Hypothalamus (tissue), 51 donors: ENCODE measurements at places on chromosomes 4 and X.

DNA sequence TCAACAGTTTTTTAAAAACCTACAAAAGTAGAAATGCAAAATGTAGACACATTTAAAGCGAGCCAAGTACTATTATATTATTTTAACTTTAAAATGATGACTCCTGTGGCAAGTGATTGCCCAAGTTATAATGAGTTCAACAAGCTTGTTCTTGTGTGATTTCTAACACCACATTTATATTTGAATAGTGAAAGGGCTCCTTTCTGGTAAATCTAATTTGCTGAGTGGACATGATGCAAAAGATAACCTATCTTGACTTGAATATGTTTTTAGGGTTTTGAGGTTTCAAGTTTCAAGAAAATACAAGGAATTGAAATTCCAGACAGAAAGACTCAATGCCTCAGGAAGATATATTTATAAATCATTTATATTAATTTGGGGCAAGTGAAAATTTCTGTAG is 1.1 kb upstream of the EPGN start:
- DNase-seq: no peak

DNA sequence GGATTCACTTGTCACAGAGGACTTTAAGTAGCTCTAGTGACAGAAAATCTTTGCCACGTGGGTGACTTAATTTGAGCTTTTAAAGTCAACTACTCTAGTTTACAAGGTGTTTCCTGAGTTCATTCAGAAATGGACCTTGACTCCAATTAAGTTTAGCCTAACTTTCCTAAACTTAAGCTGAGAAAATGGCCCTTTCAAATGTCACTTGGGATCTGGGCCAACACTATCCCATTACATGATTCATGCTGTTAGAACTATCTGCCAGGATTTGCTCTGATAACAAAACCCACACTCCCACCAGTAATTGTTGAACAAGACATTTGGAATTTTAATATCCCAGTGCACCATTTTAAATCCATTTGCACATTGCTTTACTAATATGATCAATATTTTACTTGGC is 40.8 kb downstream of the C4orf46 start:
- no peak for DNase-seq

GRCh38 chr4:97593248-97593647 is 550.0 kb downstream of the STPG2 start:
- DNase-seq: no peak

GRCh38 chr4:111778543-111778942 is 366.7 kb upstream of the FAM241A start:
- no peak for DNase-seq

DNA sequence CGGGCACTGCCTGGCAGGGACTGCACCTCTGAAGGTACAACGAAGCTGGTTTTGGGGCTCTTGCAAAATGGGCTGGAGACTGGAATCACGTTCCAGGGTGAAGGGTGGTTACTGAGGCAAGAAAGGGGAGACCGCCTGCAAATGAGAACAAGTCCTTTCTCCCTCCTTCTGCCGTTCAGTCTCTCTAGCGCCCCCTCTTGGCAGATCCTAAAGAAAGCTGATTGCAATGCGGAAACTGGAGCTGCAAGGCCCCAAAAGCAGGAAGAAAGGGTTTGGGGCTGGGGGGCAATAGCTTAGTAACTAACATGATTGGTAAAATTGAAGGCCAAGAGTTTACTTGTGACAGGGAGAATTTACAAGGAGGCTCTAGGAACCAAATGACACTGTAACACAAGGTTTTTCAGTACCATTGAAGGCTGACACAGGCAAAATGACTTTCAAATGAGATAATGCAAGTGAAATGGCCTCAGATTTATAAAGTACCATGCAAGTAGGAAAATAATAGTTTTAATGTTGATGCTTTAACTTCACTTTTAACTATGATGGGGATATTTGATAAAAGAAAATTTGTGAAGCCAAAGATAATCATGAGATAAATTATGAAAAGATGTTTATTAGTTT is 222.7 kb upstream of the HAND2 start:
- no peak for DNase-seq

- peak; percentile 80 for DNase-seq
These were observed at the start of gene UBA1 for GRCh38 chrX:47193475-47194193. Gene UBA1, plus strand, starts transcription at chrX:47193829. Its CDS starts 4,974 bp downstream, at chrX:47198803.

DNA sequence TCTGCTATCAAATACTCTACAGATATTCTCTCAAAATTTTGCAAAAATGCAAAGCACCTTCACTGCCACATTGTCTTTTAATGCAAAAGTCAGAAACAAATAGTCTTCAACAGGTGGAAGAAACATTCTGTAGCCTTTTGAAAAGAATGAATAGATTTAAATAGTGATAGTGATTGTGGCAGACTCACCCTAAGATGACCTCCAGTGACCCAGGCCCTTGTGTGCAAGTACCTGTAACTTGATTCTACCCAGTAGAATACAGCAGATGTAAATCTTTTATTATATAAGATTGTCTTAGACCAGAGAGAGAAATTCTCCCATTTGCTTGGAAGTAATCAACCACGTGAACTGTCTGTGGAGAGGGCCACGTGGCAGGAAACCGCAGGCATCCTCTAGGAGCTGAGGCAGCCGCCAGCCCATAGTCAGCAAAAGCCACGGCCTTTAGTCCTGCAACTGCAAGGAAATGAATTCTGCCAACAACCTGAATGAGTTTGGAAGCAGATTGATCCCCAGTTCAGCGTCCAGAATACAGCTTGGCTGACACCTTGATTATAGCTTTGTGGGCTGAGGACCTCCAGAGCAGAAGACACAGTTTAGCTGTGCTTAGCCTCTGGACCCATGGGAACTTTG is 272.5 kb downstream of the ARHGAP10 start:
- no peak for DNase-seq

GRCh38 chr4:136320465-136320813 is 1211.9 kb downstream of the PCDH18 start:
- no peak for DNase-seq

- no peak for DNase-seq
These were observed 49.6 kb upstream of the PROM1 start for GRCh38 chr4:16133406-16133805.

GRCh38 chrX:134547047-134547679 is 87.2 kb downstream of the HPRT1 start:
- DNase-seq: no peak

DNA sequence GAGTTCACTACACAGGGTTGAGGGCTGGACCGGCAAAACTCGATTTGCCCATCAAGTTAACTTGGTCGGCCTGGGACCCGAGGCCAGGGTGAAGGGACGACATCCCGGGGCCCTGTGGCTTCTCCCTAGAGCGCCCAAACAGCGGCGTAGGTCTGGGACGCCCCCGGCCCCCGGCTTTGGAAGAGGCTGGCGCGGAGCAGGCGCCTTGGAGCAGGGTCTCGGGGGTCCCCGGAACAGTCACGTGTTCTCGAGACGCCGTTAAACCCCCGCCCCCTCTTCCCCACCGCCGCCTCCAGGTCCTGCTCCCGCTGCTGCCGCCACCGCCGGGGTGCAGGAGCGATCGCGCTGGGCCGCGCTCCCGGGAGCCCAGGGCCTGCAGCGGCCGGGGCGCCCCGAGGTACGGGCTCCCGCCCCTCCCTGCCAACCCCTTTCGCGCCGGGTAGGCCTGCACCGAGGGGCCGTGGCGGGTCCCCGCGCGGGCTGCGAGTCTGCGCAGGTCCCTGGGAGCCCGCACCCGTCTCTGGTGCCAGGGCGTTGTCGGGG is at the start of gene NPY5R:
NPY5R (plus strand) TSS at position 289 of the 543 bp plus-strand sequence. CDS start 6,382 bp downstream, outside the sequence.
- DNase-seq: no peak

GRCh38 chrX:144730471-144730870 is 516.8 kb upstream of the SPANXN1 start:
- DNase-seq: no peak

- DNase-seq: peak; percentile 5
These were observed 98.4 kb upstream of the TENM3 start for GRCh38 chr4:182144626-182145333.

DNA sequence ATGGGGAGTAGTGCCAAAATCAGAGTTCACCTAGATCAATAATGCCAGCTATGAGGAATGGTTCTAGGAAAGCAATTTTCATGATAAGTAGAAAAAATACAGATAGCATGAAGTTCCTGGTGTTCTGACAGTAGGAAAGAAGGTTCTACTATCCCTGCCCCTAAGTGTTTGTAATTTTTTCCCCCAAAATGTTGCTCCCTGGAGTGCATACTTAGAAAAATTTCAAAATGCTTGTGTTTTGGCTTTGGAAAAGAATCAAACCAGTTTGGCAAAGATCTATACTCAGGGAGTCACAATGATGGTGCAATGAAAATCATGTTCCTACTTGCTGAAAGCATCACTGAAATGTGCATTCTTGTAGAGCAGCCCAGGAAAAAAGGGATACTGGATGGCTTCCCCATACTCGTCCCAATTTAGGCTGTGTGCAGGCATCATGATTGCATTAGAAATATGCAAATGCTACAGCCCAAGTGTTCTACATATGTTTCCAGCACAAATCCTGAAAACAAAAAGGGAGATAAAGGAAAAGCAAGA is 74.7 kb downstream of the LPAR4 start:
- DNase-seq: no peak

DNA sequence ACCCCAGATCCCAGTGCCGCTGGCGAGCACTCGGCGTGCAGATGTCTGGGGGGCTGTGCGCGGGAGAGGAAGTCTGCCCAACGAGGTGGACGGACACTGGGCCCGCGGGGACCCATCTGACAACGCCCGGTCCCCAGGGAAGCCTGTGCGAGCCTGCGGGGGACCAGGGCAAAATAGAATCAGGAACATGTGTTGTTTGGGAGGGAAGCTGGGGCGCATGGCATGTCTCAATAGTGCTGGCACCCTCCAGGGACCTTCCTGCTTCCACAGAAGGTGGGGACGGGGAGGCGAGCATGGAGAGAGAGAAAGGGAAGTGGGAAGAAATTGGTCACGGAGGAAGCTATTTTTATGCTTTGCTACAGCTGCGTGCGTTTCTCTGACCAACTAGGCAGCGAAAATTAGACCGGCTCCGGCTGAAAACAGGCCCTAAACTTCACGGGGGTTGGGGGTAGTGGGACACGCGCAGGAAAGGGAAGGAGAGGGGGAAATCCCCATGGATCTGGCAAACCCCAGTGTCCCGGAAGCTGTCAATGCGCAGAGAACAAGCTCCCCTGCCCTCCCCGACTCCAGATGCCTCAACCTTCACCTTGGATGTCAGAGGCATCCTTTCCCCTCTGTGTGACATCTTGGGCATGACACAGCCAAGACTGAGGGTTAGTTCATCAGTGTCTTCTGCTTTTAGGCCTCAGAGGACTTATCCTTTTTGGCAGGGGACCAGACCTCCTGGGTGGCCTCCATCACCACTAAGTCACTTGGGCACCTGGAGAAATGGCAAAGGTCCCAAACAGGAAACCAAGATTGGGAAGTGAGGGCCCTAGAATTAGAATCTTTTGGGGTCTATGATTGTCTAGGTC is 169.8 kb upstream of the BCOR start:
- no peak for DNase-seq

DNA sequence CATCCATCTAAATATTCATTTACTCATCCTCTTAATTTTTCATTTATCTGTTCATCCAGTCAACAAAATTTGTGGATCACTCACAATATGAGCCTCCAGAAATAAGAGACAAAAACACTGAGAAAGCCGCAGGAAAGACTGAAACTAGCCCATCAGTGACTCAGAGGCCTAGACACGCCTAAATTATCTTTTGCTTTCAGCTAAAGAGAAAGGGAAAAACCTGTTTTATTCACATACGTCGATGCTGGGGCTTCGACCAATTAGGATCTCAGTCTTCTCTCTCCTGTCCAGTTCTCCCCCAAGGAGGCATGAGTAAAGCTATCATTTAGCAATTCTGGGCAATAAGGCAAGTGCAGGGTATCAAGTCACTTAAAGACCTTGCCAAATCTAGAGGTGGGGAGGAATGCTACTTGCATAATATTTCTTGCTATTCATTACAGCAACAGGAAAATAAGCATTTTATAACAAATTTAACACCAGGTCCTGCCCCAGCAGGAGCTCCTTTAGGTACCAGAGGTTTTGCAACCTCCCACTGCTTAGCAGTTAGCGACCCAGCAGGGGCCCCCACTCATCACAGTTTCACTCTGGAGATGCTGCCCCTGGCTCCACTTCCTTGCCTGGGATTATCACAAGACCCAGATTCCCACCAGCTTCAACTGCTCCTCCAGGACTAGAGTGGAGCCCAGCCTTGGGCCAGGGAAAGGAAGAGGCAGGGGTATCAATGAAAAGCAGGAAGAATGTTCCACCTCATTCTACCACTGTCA is 30.1 kb upstream of the TMEM154 start:
- DNase-seq: no peak

DNA sequence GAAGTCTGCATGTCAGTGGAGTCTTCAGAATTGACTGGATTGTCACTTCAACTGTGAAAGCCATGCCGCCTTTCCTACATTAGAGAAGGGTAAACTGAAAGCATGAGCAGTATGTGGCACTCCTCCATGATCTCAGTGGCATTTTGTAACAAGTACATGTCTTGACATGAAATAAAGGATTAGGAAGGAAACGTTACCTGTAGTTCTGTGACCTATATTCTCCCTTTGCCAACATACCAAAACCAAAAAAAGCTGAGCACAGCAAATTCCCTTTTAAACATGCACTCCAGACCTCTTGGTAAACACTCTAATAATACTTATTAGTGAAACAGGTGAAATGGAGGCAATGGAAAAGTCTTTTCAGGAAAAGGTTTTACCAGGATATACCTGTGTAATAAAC is 344.2 kb downstream of the GRIA2 start:
- no peak for DNase-seq

DNA sequence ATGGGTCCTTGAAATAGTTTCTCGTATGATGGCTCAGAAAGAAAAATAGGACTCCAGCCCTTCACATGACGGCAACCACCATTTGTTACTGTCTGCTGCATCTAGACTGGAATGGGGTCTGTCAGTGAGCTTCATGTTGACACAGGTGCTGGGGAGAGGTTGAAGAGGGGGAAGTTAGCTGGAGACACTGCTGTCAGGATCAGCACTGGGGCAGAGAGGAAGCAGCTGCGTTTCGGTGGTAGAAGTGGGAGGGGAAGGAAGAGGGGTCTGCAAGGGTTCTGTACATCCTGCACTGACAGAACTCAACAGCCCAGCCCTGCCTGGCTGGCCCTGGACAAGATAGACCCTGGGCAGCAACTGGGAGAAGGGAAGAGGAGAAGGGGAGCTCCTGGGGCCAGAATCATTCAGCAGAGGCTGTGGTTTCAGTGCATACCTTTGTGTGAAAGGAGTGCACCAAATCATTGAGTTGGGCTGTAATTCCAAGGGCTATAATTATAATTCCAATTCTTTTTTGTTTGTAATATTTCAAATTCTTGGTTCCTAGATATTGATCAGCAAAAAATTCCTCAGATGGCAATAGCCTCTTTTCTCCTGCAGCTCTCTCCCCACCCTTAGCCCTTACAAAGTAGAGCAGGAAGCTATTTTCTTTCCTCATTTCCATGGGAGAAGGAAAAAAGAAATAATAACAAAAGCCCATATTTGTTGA is 119.4 kb upstream of the C1GALT1C1 start:
- DNase-seq: no peak

- no peak for DNase-seq
These were observed 2.9 kb downstream of the UGT8 start for GRCh38 chr4:114601304-114602052.

DNA sequence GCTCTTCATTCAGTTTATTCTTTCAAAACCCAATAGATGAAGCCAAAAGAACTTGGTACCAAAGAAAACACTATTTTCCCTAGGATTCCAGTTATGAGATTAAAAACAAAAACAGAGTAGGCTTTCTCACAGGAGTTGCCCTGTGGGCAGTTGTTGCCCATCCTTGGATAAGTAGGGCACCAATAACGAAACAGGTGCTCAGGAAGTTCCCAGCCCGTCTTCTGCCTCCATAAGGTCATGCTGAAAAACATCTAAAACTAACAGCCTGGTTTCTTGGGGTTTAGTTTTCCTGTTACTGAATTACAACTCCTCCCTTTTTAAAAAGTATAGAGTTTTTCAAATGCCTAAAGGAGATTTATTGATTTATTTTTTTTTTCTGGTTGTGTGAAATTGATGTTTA is 14.7 kb downstream of the TSPAN5 start:
- no peak for DNase-seq
